DMS53 (cell line): ENCODE measurements at places on chromosomes 11 and 22.

DNA sequence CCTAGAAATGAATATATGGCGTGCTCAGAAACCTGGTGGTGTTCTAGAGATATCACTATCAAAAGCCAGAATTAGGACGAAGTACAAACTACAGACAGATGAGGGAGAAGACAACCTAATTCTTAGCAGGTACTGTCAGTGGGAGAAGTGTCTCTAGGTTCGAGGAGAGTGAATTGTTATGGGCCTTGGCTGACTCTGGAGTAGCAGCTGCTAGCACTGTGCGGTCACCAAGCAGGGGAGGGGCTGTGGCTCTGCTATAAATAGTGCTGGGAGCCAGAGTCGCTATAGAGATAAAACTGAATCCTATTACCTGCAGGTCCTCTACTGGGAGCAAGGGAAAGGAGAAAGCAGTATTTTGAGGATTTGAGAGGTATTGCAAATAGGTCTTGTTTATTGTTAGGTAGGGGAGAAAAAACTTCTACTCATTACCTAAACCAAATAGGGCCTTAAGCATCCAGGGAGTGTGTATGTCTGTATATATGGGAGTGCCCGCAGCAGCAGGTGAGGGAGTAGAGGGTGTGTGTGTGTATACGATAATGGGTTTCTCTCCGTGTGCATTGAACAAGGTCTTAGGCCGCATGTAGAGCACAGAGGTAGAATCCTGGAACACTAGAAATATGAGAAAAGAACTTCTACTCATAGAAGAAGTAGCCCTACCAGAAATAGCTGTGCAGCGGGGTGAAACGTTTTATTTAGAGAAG lies 2.2 kb downstream of the MADD start:
- no peak for DNase-seq

DNA sequence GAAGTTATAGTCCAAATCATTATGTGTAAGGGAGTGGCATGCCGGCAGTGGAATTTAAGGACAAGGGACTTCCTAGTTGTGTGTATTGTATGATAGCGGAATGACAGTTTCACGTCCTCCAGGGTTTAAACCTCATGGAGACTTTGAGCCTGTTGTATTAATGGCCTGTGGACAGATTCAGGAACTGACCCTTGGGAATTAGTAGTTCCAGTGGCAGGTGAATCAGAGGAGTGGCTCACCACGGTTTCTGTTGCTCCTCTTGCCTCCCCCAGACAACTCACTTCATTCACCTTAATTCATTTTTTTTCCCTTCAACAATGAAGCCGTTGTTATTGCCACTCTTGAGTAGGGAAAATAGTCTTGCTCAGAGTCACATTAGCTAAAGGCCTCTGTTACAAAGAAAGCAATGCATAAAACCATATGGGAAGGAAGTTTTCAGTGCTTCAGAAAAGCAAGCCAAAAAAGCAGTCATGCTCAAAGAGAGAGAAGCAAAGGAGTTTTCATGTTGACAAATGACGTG lies 22.6 kb downstream of the AMOTL1 start:
- no peak for DNase-seq

GRCh38 chr11:79973721-79974617 lies 533.1 kb upstream of the TENM4 start:
- DNase-seq: peak; percentile 73

GRCh38 chr11:44351898-44352498 lies 42.1 kb upstream of the ALX4 start:
- peak; percentile 2 for DNase-seq

GRCh38 chr11:32312865-32313403 lies 122.4 kb downstream of the WT1 start:
- peak; percentile 67 for DNase-seq

DNA sequence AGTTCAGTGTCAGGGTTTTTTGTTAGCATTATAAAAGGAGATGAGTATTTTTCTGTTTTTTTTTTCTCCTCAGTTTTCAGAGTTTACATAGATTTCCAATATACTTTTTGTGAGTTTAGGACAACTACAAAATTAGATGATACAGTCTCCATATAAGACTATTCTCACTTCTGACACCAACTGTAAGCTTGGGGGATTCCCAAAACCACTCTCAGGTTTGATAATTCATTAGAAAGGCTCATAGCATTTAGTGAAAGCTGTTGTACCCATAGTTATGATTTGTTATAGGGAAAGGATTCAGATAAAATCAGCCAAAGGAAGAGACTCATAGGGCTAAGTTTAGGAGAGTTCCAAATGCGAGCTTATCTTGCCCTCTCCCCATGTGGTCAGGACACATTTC lies 24.1 kb downstream of the CUL5 start:
- DNase-seq: no peak

GRCh38 chr11:119533462-119533861 lies 110.5 kb upstream of the THY1 start:
- no peak for DNase-seq

GRCh38 chr22:46250783-46251125 lies 661 bp upstream of the CDPF1 start:
- peak; percentile 48 for DNase-seq

DNA sequence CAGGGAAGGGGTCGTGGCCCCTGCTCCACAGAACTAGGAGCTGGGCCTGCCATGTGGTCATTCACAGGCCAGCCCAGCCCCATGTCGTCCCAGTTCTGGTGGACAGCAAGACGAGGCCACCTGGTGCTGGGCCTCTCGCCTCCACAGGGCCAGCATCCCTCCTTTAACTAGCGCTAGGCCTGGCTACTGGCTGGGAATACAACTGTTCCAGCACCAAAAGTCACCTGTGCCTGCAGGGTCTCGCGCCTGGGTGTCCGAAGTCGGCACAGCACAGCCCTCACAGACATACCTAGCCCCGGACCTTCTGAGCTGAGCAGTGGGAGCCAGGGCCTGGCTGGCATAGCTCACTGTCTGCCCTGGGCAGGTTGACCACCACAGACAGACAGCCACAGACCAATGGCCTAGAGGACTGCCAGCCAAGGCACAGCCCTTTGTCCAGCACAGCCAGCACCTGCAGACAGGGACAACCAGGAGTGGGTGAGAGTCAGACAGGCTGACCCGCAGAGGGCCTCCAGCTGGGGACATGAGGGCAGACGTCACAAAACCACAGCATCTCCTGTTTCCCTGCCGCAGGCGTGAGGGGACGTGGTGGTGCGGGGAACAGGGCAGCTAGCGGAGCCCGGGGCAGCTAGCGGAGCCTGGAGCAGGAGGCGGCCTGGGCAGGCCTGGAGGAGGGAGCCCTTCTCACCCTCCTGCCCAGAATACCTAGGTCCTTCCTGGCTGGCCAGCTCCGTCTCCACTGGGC lies 27.2 kb upstream of the TH start:
- peak; percentile 41 for DNase-seq

DNA sequence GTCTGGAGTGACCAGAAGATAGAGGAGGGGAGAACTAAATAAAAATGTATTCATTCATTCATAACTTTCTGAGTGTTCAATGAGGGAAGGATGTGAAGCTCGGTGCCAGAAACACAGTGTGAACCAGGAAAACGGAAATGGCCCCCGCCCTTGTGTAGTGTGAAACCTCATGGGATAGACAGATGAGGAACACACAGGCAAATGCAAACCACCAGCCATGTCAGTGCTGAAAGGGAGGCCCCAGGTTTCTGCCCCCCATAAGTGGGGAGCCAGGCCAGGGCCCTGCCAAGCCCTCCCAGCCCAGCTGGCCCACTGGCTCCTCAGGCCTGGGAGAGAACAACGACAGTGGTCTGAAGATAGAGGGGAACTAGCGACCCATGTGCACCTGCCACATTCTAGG lies 30.5 kb downstream of the LARGE1 start:
- DNase-seq: no peak

GRCh38 chr22:35230417-35230816 lies 26.9 kb upstream of the HMGXB4 start:
- DNase-seq: no peak

DNA sequence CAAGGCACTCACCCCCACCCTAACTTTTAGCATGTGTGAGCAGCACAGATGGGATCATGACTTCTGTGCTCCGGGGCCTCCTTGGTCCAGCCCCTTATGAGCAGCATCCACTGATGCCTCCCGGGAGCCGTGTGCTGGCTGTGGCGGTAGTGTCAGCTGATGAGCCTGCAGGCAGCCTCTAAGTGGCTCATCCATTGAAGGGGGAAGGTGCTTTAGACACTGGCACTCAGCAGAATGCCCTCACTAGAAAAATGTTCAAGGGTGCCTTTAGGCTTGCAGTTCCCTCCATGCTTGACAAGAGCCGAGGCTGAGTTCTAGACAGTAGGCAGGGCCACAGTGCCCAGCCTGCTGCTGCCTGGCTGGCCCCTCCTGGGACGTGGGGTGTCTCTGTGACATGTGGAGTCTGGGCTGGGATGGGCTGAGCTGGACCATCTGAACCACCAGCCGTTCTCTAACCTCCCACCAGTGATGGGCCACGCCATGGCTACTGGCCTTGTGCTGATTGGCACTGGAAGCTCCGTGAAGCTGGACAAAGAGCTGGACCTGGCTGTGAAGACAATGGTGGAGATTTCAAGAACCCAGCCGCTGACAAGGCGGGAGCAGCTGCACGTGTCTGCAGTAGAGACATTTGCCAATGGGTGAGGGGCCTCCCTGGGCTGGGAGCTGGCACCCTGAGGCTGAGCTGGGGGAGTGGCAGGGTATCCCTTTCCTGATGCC lies 5.8 kb downstream of the TTC38 start:
- DNase-seq: no peak

DNA sequence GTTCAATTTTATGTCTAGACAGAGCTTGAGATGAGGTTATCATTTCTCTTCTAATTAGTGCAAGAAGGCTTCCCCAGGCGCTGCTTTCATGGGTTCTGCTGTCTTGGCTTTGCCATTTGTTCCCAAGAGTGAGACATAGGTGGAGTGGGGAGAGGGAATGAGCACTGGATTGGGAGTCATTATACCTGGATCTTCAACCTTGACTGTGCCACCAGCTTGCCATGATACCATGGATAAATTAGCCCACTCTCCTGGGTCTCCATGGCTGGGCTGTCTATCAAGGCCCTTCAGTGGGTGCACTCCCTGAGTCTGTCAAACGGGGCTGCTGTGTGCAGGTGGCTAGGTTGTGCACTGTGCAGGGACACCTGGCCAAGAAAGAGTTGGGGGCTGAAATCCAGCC lies 15.6 kb upstream of the NECTIN1 start:
- DNase-seq: no peak

GRCh38 chr11:93570759-93571413 lies 27.7 kb upstream of the SMCO4 start:
- peak; percentile 82 for DNase-seq

DNA sequence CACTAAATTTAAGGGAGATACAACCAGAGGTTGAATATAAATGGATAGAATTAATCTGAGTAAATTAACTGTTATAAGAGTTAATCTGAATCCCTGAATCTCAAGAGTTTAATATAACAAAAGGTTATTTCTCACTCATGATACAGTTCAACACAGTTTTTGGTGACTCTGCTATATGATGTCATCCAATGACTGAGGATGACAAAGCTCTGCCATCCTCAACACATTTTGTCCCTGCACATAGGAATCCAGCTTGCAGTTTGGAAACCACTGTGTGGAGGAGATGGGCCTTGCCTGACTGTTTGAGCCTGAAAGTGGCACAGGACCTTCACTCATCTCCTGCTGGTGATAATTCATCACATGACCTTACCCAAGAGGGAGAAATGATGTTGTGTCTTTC lies 121.0 kb upstream of the MPPED2 start:
- no peak for DNase-seq

DNA sequence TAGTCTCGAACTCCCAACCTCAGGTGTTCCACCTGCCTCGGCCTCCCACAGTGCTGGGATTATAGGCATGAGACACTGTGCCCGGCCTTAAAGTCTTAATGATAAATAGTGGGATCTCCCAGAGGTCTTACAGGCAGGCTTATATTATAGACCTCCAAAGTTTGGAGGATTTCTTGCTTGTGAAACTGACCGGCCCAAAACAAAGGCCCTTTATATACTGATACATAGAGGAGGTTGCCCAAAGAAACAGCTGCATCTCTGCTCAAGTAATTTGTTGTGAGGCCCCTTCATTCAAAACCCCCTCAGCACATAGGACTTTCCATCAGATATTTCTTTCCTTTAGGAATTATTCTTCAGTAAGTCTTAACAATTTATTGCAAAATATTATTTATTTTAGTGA lies 27.4 kb upstream of the RDX start:
- DNase-seq: no peak

- DNase-seq: no peak
Measured at GRCh38 chr11:88188251-88188931, 13.1 kb upstream of the RAB38 start.

GRCh38 chr11:75264971-75265370 lies 24.4 kb downstream of the TPBGL start:
- no peak for DNase-seq

GRCh38 chr22:49237703-49238102 lies 590.0 kb downstream of the BRD1 start:
- DNase-seq: no peak

DNA sequence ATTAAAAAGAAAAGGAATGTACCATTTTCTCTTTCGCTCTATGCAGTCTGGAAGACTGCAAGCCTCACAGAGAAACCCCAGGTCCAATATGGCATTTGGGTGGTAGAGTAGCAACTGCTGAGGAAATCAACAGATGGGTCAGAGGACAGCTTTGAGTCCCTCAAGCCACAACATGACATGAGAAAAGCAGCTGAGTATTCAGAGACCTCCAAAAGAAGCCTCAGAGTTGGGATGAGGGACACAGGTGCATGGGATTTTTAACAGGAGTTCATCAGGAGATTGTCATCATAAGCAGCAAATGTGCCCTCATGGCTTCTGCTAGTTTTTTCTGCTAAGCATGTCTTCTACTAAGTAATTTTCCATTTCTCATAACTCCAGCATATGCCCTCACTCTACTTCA lies 111.6 kb downstream of the BLID start:
- DNase-seq: no peak

GRCh38 chr11:10373340-10373739 lies 68.5 kb downstream of the ADM start:
- no peak for DNase-seq

- DNase-seq: no peak
Measured at GRCh38 chr11:117668321-117668751, 128.7 kb downstream of the DSCAML1 start.

DNA sequence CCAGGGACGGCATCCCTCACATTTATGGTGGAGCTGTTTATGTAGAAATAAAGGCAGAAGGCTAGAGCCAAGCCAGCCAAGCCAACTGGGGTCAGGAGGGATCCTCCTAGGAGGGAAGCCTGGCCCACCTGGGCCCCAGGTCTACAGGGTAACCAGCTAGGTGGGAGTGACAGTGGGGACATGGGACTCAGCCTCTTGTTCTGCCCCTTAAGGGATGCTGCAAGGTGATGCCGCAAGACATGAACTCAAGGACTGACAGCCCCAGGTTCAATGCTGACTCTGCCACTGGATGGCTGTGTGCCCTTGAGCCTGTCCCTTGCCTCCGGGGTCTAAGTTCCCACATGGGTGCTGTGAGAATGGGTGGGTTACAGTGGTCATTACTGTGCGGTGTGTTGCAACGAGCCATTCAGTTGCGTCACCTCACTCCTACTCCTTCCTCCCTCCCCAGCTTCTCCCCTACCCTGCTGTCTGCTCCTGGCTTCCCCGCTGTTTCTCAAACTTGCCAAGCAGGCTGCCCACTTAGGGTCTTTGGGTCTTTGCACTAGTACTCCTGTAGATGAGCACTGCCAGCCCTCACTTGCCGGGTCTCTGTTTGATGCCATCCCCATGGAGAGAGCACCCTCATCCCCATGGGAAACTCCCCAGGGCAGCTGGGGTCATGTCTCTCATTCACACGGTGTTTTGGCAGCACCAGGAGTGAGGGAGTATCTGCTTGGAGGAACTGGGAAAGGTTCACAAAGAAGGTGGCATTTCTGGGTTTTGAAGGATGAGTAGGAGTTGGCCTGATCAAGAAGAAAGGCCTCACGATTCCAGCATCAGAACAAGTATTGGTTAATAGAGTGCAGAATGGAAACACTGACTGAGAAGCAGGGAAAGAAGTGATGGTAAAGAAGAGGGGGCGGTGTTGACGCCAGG lies 43.0 kb upstream of the RTL6 start:
- DNase-seq: no peak
